ENCODE measurements at places on chromosomes 13 and 19.

DNA sequence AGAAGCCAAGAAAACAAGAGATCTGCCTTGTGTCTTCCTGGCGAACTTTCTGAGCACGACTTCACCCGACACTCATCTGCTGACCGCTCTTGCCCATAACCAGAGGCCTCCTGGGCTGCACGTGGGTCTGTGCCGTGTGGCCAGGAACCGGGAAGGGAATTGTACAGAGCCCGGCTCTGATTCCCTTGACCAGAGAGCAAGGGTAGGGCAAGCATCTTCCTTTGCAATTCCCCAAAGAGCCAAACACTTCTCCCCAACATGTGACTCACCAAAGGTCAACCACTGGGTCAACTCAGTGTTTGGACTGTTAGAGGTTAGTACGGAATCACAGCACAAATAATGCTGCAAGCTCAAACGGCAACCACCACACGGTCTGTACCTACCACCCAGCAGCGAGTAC is 48.9 kb downstream of the KLF2 start:
- peaks cover 50% of the 10 kb centered on the region for H3K4me1 ChIP-seq
- H3K36me3 ChIP-seq = peaks cover 21% of the 10 kb centered on the region
- no peak overlapping the region for H3K4me3 ChIP-seq
- no peak overlapping the region for H3K27ac ChIP-seq
- H3K27me3 ChIP-seq = peaks cover 8% of the 10 kb centered on the region

GRCh38 chr13:41961466-41961760 is 504 bp upstream of the VWA8 start:
- H3K4me3 ChIP-seq = peak overlapping the region; percentile 95
- peak overlapping the region; percentile 92 for H3K27ac ChIP-seq

- no peak for DNase-seq
- H3K36me3 ChIP-seq = no peaks in the 10 kb centered on the region
- H3K4me1 ChIP-seq = no peaks in the 10 kb centered on the region
- H3K27me3 ChIP-seq = peaks cover 5% of the 10 kb centered on the region
Measured at GRCh38 chr19:32177686-32178085, 167.7 kb upstream of the ZNF507 start.

DNA sequence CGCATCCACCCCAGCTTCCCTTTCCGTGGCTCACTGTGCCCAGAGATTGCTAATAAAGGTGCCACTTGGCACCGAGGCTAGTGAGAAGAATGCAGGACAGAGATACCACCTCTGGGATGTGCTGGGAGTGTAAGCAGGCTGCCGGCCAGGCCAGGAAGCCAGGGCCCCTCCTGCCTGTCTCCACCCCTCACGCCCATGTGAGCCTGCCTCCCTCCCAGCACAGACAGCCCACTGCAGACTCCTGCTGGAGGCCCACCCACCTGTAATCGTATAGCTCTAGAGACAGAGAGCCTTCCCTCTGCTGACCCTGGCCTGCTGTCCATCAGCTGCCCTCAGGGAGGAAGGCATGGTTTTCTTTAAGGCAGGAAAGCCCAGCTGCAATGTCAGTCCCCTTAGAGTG is 13.9 kb downstream of the VSTM2B start:
- H3K4me3 ChIP-seq = no peak overlapping the region
- peaks cover 5% of the 10 kb centered on the region for H3K27me3 ChIP-seq
- no peaks in the 10 kb centered on the region for H3K4me1 ChIP-seq
- no peak overlapping the region for H3K27ac ChIP-seq

DNA sequence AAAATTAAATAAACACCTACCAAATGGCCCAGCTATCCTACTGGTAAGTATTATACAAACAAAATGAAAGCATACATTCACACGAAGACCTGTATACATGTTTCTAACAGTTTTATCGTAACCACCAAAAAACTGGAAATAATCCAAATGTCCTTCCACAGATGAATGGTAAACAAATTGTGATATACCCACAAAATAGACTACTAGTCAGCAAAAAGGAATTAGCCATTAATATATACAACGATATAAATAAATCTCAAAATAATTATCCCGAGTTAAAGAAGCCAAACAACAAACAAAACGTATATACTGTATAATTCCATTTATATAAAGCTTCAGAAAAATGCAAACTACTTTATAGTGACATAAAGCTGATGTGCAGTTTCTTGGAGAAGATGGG is 106.3 kb upstream of the SERTM1 start:
- DNase-seq = no peak
- H3K36me3 ChIP-seq = no peaks in the 10 kb centered on the region
- H3K4me1 ChIP-seq = no peaks in the 10 kb centered on the region
- no peak overlapping the region for H3K27ac ChIP-seq
- no peak overlapping the region for H3K4me3 ChIP-seq
- H3K27me3 ChIP-seq = peaks cover 1% of the 10 kb centered on the region

GRCh38 chr13:29523199-29523961 is 72.1 kb downstream of the SLC7A1 start:
- H3K27me3 ChIP-seq = no peaks in the 10 kb centered on the region
- DNase-seq = no peak
- H3K27ac ChIP-seq = no peak overlapping the region
- peaks cover 52% of the 10 kb centered on the region for H3K36me3 ChIP-seq
- H3K4me1 ChIP-seq = no peaks in the 10 kb centered on the region
- H3K4me3 ChIP-seq = no peak overlapping the region

- no peak overlapping the region for H3K4me3 ChIP-seq
- H3K27ac ChIP-seq = no peak overlapping the region
- H3K27me3 ChIP-seq = no peaks in the 10 kb centered on the region
- peaks cover 15% of the 10 kb centered on the region for H3K36me3 ChIP-seq
- no peak for DNase-seq
- H3K4me1 ChIP-seq = peaks cover 16% of the 10 kb centered on the region
Measured at GRCh38 chr13:39684531-39685137, 29.2 kb downstream of the COG6 start.

DNA sequence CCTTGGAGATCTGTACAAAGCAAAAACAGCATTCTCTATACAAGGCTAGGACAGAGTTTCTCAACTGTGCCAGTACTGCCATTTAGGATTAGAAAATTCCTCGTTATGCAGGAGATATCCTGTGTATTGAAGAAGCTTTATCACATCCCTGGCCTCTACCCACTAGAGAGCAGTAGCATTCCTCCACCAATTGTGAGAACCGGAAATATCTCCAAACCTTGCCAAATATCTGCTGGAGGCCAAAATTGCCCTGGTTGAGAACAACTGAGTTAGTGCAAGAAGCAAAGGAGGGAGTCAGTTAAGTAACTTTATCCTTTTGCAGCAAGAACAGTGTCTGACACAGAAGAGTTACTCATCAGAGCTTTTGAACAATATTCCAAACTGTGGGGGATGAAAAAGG is 16.2 kb upstream of the FREM2 start:
- no peak overlapping the region for H3K4me3 ChIP-seq
- DNase-seq = no peak
- H3K36me3 ChIP-seq = no peaks in the 10 kb centered on the region
- H3K27me3 ChIP-seq = peaks cover 5% of the 10 kb centered on the region
- H3K27ac ChIP-seq = no peak overlapping the region
- no peaks in the 10 kb centered on the region for H3K4me1 ChIP-seq

Data from activated naive CD4-positive, alpha-beta T cell treated with anti-CD3 and anti-CD28 coated beads for 36 hours (primary cell).